ENCODE measurements at places on chromosomes 7 and 10. TPM values are rescaled to one million over a fixed set of nuclear protein-coding genes. Genes with fewer than 3 reads are reported as not detected.

Gene SPDYE8
- not detected for total RNA-seq

Gene GRM3
- total RNA-seq, result not detected

Gene C7orf57
- 1.8 TPM for total RNA-seq

Gene NET1
- total RNA-seq, result 24.1 TPM

Gene ENO4
- total RNA-seq, result 3.0 TPM

All from upper lobe of left lung (tissue), 6 donors.